ENCODE measurements at places on chromosomes 16 and 17.

GRCh38 chr17:61750656-61751055 lies 112.7 kb downstream of the BRIP1 start:
- DNase-seq: no peak

GRCh38 chr16:57855188-57855587 lies 52.9 kb upstream of the KIFC3 start:
- no peak for DNase-seq

DNA sequence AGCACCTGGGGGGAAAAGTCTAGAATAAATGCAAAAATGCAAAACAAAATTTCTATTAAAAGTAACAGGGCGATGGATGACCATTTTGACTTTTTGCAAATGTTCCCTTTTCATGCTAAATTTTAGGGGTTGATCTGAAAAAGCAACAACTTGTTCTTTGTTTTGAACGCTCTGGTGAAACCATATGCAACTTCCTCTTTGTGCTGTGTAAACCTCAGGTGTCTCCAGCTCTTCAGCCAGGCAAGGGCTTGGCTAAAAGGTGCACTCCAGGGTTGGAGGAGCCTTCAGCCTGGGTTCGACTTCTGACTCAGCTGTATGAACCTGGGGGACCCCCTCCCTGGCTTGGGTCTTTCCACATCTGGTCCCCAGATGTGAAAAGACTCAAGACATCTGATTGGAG lies 9.5 kb downstream of the IRF8 start:
- no peak for DNase-seq

GRCh38 chr17:14604591-14605266 lies 303.8 kb downstream of the HS3ST3B1 start:
- DNase-seq: no peak

DNA sequence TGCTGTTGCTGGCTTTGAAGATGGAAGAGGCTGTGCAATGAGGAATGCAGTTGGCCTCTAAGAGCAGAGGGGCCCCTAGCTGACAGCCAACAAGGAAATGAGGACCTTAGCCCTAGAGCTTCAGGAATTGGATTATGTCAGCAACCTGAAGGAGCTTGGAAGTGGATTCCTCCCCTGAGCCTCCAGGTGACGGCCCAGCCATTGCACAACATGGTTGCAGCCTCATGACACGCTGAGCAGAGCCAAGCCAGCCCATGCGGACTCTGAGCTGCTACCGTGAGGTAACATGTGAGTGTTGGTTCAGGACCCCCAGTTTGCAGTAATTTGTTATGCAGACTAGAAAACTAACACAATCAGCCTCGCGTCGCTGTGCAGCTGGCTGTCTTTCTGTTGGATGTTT lies 20.2 kb downstream of the CCDC42 start:
- DNase-seq: no peak

DNA sequence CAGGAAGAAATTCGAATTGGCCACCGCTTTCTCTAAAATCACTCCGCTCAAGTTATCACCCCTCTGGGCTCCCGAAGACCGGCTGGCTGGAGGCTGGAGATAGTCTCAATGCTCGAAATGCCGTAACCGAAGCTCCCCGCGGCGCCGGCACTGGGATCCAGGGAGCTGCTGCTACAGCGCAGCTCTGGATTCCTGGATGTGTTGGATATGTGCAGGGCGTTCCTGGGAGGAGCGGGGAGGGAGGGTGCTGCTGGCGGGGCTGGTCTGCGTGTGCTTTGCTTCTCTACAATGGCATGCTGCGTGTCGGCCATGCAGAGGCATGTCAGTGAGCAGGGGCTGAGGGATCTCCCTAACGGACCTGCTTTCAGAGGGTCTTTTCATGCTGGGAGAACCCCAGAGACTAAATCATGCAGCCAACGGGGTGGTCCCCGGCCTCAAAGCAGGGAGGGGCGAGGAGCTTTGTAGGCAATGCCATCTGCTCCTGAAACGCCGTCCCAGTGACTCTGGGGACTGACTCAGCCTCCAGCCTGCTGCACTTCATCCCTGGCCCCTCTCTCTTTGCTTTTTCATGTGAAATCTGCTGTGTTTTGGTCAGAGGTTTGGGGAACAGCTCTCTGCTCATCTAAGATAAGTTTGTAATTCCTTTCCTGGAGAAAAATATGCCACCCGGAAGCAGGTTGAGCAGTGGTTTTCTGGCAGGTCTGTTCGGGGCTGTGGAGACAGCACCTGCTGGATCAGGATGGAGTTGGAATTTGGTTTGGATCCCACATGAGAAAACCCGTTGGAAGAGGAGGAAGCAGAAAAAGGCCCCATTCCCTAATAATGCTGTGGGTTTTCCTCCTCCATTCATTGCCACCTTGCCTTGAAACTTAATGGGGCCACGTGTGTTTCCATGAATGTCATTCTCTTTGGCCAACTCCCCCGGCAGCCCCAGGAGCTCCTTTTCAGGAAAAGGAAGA lies 311.4 kb downstream of the SEC14L1 start:
- DNase-seq: no peak

DNA sequence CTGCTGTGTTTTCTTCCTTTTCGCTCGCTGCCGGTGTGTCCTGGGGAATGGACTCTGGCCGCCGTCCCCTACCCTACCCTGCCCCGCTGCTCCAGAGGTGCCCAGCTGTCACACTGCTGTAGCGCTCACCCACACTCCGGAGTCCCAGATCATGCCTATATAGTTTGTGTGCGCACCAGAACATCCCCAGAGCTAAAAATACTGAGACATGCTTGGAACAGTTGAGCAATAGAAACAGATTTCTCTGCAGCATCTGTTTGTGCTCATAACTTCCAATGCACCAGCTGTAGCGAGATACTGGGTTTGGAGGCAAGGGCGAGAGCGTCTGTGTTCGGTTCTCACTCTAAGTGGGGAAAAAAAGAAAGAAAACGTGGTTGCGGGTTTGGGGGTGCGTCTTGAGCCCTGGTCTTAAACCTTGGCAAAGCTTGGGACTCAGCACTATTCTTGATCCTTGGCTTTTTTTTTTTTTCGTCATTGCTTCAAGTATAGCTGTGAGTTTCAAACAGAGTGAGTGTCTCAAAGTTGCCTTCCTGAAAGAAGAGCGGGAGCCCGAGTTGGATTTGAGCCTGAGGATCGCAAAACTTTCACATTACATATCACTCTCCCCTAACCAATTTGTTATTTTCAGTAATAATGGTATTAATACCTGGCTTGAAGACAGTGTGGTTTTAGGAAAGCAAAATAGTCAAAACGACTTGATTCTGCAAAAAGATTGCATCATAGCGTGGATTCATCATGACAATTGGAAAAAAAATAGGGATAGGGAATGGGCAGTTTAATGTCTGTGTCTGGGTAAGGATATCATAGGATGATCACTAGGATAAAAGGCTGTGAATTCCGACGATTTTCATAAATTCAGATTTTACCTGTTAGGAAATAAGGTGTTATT lies 621 bp downstream of the KCNJ2 start:
- no peak for DNase-seq

DNA sequence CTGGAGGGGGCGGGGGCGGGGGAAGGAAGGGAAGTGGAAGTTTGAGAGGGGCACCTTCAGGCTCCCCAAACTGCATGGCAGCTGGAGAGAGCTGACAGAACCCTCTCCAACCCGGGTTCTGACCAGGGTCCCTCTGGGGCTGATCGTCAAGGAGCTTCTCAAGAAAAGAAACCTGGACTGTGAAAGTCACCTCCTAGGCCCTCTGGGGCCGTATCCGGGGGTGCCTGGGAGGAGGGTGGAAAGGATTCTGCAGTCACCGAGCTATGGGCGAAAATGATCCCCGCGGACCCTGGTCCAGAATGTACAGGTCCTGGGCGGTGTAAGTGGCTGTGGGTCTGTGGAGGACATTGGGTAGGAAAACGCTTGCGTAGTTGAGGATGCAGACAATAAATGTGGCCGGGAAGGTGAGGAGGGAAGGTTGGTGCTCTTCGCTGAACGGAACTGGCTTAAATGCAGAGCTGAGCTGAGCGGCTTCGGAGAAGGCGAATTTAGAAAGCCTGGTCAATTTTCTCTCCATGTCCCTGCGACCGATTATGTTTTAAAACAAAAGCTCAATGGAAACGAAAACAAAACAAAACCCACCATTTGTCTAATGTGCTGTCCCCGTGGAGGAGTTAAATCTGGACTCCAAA lies 3.6 kb upstream of the LHX1 start:
- DNase-seq: no peak

- DNase-seq: no peak
Measured at GRCh38 chr16:49951574-49952195, 73.3 kb upstream of the CNEP1R1 start.

DNA sequence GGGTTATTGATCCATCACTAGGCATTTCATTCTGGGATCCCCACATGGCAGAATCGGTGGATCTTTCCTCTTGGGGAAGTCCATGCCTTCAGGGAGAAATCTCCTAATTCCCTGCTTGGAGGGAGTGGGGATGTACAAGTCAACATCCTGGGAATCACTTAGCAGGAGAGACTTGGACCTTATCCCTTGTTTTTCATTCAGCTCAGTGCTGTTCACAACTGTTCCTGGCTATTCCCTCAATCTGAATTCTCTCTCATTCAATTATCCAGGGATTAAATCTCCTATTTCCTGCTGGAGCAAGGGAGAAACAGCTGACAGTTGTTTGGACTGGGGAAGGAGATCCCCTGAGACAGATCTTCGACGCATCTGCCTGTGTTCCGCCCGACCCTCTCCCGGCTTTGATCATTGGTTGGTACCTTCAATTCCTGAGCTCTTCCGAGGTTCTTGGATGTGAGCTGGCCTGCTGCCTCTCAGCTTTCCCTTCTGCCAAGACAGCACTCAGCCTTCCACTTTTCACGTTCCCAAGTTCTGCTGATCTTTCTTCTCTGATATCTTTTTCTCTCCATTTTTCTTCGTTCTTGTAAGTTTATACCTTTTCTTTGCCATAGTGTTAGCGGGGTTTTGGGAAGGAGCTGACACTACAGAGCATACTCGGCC lies 115.4 kb upstream of the GNAO1 start:
- no peak for DNase-seq

- DNase-seq: no peak
Measured at GRCh38 chr17:39737760-39738567, at the start of gene GRB7. TSS of gene GRB7 (plus strand) at chr17:39737938. CDS start at chr17:39742302, 4,364 bp downstream.

DNA sequence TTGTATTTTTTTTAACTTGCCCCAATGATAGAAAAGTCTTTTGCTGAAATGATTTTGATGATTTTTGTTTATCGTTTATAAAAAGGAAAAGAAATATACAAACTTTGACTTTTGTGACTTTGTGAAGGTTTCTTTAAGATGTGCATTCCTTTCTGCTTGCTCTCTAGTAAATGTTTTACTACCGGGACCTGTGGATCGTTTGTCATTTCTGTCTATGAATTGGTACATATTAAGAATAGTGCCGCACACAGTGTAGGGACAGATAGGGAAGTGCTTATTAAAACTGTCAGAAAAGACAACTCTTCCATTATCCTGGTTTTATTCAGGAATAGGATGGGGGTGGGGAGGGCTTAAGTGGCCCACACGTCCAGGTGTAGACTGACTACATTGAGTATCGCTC lies 8.1 kb upstream of the PSMC5 start:
- no peak for DNase-seq

- no peak for DNase-seq
Measured at GRCh38 chr17:40547079-40547784, 18.0 kb downstream of the CCR7 start.

GRCh38 chr16:56841659-56842058 lies 23.3 kb upstream of the SLC12A3 start:
- DNase-seq: no peak

DNA sequence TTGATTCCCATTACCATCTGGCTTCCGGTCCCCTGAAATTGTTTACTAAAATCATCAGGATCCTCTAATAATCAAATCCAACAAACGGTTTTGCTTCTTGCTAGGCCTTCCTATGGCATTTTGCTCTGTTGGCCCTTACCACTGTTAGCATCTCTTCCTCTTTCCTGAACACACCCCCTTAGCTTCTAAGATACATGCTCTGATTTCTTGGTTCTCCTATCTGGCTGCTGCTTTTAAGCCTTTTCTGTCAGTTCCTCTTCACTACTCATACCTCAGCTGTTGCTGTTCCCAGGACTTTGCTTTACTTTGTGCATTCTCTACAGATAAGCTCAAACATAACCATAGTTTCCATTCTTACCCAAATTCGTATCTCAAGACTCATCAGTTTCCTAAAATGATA lies 11.4 kb downstream of the CAPNS2 start:
- no peak for DNase-seq

DNA sequence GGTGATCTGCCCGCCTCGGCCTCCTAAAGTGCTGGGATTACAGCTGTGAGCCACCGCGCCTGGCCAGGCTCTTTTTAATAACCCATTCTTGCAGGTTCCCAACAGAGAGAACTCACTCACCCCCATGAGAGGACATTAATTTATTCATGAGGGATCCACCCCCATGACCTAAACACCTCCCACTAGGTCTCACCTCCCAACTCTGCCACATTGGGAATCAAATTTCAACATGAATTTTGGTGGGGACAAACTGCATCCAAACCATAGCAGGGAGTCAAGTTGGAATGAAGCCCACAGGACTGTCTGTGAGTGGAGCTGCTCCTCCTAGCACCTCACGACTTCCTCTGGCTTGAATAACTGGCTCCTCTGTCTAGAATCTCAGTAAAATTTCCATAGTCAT lies 85.5 kb downstream of the WWP2 start:
- DNase-seq: no peak

DNA sequence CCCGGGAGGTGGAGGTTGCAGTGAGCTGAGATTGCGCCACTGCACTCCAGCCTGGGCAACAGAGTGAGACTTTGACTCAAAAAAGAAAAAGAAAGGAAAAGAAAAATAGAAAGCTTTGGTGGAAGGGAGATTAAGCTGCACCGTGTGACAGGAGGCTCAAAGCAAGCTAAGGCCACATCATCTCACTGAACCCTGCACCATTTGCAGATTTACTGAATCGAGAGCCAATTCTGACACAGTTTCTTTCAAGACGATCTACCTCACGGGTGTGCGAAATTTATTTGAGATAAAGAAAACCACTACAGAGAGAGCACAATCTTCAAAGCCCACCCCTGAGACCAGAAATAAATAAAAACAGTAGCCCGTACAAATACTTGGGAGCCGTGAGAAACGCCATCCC lies 49.6 kb downstream of the RTN4RL1 start:
- no peak for DNase-seq

DNA sequence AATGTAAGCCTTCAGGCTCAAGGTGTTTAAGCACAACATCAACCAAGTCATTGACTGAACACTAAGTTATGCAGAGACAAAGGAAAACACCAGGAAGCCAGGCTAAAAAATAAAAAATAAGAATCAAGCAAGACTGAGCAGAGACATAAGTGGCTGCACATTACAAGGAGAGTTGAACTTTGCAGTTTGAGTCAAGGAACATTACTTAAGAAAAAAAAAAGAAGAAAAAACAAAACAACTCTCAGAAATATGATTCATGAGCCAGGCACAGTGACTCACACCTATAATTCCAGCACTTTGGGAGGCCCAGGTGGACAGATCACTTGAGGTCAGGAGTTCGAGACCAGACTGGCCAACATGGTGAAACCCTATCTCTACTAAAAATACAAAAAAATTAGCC lies 168.1 kb downstream of the C16orf95 start:
- no peak for DNase-seq

- DNase-seq: no peak
Measured at GRCh38 chr16:73052576-73052975, 4.6 kb upstream of the ZFHX3 start.
